T-helper 2 cell (primary cell): ENCODE measurements at places on chromosomes 12 and 14.

GRCh38 chr14:88588081-88588480 lies 25.2 kb downstream of the ZC3H14 start:
- no peak for DNase-seq

- DNase-seq, result no peak
Observed at GRCh38 chr12:24133384-24133783, 183.9 kb upstream of the SOX5 start.

GRCh38 chr12:40324261-40324660 lies 99.5 kb downstream of the LRRK2 start:
- DNase-seq, result no peak

- no peak for DNase-seq
Observed at GRCh38 chr12:51749986-51750317, 98.6 kb downstream of the FIGNL2 start.

- peak; percentile 82 for DNase-seq
Observed at GRCh38 chr12:6869049-6870021, 2.0 kb downstream of the TPI1 start.

DNA sequence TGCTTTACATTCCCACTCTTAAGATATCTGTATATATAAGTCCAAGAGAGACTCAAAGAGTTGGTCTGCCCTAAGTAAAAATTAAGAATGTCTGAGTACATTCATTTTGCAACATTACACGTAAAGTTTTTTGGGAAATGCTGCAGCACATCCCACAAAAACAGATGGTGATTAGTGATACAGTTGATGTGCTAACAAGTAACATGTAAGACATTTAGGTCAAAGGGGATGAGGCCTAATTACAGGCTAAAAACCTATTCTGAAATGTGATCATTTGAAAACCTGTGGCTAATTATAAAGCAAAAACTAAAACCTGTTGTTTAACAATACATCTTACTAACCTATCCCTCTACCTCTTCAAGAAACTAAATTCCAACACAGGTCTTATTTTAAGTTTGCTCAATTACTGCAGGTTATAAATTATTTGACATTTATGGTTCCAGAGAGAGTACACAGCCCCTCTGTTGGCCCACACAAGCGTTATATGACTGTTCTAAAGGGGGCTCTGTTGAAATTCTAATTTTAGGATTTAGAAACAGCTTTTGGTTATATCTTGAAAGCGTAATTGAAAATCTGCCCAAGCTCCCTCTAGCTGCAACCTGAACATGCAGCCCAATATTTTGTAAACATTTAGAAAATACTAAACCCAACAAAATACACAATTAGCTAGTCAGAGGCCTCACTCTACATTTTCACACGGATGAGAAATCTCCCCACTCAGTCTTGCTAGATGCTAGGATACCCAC lies 42.9 kb downstream of the BRAP start:
- no peak for DNase-seq

- no peak for DNase-seq
Observed at GRCh38 chr14:102462391-102462790, 47.2 kb downstream of the ANKRD9 start.

- DNase-seq, result no peak
Observed at GRCh38 chr12:13243516-13244070, 47.1 kb downstream of the EMP1 start.

DNA sequence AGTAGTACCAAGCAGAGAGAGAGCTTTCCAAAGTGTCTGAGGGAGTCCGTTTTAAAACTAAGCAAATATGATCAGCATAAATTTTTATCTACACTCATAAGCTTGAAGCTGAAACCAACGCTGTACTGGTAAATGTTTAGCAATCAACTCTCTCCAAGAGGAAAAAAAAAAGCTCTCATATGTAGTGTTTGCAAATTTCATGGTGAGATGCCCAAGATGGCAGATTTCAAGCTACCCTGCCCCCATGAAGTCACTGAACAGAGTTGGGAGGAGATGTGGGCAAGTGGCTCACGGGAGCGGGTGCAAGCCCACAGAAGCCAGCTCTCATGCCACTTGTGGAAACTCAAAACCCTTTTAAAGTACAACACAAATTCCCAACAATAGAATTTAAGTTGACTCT lies 475.8 kb downstream of the BCAT1 start:
- no peak for DNase-seq

- no peak for DNase-seq
Observed at GRCh38 chr14:31580234-31580633, 19.0 kb downstream of the NUBPL start.

GRCh38 chr12:124194893-124195566 lies 99.9 kb upstream of the RFLNA start:
- DNase-seq, result no peak

DNA sequence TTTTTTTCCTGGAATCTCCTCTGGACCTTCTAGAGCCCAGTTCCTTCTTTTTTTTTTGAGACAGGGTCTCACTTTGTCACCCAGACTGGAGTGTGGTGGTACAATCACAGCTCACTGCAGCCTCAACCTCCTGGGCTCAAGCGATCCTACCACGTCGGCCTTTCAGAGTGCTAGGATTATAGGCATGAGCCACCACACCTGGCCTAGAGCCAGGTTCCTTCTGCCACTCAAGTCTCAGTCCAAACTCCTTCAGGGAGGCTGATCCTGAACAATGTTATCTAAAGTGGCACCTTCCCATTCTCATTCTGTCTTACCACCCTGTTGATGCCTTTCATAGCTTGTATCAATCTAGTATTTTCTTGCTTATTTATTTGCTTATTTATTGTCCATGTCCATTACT lies 22.3 kb upstream of the ELK3 start:
- no peak for DNase-seq

DNA sequence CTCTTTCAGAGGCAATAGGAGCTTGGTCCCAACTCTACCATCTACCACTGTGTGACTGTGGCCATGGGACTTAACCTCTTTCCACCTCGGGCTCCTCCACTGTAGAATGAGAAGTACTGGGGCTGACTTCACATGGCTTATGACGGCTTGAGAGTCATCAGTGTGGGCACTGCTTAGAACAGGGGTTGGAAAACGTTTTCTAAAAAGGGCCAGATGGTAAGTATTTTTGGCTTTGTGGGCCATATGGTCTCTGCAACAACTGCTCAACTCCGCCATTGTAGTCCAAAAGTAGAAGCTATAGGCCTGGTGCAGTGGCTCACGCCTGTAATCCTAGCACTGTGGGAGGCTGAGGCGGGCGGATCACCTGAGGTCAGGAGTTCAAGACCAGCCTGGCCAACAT lies 69.2 kb upstream of the LTA4H start:
- DNase-seq, result no peak

GRCh38 chr12:1630133-1630826 lies 1.2 kb downstream of the WNT5B start:
- peak; percentile 34 for DNase-seq

DNA sequence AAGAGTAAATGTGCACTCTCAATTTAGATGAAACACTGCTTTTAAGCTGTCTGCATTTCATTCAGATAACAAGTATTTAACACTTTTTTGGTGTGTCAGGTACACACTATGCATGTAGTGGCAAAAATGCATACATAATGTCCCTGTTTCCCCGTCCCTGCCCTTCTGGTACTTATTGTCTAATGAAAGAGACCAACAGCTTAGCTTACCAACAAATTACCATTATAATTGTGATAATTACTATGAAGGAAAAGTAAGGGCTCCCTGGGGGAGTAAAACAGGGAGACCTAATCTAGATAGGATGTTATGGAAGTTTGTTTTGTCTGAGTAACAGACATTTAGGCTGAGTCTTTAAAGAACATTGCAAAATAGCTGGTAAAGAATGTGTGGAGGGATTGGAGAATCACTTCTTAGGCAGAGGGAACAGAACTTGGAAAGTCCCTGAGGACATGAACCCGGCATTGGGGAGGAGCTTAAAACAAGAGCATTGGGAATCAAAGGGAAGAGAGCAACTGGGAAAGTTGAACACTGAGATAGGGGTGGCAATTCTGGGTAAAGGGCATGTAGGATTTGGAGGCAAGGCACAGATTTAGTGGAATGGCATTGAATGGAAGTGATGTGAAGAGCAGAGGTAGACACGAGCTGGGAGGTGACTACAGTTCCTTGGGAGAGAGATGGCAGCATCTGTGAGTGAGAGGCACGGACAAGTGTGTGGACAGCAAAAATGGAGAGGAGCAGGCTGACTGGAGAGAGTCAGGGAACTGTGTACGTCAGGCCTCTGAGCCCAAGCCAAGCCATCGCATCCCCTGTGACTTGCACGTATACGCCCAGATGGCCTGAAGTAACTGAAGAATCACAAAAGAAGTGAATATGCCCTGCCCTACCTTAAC lies 181.6 kb downstream of the GRIP1 start:
- no peak for DNase-seq

DNA sequence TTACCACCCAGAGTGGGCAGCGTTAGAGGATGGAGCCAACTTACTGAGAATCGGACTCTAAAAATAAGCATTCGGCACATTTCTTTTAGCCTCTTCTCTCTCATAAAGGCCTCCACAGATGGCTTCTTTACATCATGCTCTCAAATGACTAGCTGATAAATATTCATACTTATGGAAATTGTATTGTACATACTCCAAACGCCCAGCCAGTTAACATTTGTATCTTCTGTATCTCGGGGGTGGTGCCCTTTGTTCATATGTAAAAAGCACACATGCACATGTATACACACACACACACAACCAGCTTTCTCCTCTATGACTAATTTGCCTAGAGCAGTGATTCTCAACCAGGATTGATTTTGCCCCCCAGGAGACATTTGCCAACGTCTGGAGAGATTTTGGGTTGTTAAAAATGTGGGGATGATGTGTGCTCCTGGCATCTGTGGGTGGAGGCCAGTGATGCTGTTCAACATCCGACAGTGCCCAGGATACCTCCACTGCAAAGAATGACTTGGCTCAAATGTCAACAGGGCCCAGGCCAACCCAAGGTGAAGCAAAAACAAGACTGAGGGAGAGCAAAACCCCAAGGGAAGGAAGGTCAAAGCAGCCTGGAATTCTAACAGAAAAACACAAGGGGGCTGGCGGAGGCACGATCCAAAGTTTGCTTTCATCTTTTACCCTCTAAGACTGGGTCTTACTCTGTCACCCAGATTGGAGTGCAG lies 15.2 kb upstream of the CDK2AP1 start:
- no peak for DNase-seq

DNA sequence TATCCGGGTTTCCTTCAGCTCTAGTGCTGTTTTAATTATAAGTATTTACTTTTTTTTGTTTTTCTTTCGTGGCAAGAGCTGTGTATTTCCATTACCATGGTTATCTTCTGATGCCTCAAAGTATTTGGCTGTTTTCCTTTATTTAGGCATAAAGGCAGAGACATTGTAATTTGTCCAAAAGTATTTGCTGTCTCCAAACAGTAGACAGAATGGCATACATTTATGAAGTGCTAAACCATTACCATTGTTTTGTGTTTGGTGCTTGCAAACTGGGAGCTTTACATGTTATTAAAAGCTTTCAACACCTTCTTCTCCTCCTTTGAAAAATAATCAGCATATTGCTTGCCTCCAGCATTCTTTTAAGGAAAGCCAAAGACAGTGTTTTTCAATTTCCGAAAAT lies 46.3 kb downstream of the FLRT2 start:
- DNase-seq, result no peak

DNA sequence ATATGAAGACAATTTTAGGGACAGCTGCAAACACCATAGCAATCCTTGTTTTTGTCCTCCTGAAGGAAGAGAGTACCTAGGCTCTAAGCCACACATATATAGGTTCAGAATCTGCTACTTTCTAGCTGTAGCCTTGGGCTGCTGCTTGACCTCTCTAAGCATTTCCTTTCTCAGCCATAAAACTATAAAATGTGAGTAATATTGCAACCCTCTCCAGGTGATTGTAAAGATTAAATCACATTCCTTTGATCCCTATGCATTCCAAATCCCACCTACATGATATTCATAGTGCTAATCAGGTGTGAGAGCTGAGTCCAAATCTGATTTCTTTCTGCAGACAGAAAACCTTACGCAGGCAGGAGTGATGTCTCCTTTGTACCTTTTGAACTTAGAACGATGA lies 913.5 kb downstream of the VRK1 start:
- DNase-seq, result no peak

DNA sequence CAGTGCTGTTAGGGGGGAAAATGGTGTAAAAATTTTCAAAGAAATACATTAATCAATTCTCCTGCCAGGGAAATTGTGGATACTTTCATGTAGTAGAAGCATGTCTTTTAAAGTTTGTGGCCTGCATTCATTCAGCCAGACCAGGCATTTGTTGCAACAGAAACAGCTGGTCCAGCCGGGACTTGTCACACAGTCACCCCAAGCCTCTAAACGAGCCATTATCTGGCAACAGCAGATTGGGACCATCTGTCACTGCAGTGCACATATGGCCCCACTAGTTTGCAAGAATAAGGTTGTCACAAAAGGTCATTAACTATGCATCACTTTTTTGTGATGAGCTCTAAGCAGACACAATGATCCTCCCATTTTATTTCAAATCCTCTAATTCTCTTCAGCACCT lies 193.9 kb downstream of the PHLDA1 start:
- no peak for DNase-seq

DNA sequence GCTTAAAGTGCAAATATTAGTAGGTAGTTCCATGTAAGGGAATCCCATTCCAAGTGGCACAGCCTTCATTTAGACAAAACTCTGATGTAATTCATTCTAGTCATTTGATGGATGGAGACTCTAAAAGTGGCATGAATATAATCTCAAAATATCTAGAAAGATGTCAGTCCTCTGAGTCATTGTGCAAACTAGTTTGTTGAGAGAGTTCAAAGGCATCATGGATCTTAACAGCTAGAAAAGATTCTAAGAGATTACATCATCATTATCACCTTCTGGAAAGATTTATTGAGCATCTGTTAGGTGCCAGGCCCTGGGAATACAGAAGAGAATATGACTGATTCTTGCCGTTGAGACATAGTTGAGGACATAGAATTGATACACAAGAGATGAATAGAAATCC lies 30.7 kb downstream of the CRADD start:
- DNase-seq, result no peak
